ENCODE measurements at places on chromosomes 7 and 10.

- no peak for DNase-seq
These were observed 241.6 kb downstream of the CAMK1D start for GRCh38 chr10:12590675-12591659.

DNA sequence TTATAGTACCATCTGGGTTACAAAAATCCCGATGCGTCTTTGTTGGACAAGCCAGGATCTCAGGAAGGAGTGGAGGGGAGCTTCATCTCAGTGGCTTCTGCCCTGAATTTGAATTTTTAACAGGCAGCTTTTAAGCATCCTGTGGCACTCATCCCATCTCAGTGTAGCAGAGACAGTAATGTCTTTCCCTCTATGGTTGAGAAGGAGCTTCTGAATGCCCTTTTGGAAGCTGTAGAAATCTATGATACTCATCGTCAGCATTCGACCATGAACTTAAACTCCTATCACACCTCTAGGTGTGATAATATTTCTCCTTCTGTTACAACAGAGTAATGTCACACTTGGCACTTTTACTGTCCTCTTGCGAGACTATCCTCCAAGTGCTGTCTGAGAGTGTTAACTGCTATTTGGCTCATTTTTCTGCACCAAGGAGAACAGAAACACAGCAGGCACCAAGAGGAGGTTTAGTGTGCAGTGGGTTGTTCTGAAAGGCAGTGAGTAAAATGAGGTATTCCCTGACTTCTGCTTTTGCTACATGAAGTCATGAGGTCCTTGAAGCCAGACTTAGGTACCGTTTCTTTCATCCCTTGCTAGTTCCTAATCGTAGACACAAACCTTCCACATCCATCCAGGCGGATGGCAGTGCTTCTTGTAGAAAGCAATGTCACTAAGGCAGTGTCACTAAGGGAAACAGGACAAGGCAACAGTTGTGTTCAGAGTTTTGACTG lies 177.4 kb downstream of the CELF2 start:
- no peak for DNase-seq

GRCh38 chr10:90977162-90977854 lies 56.4 kb upstream of the ANKRD1 start:
- DNase-seq, result no peak

GRCh38 chr7:47552621-47553020 lies 29.3 kb downstream of the TNS3 start:
- DNase-seq, result peak; percentile 47
